ENCODE measurements at places on chromosomes 6 and 20.

GRCh38 chr6:98847779-98848538 is 13.6 kb downstream of the POU3F2 start:
- ATAC-seq: no peak

DNA sequence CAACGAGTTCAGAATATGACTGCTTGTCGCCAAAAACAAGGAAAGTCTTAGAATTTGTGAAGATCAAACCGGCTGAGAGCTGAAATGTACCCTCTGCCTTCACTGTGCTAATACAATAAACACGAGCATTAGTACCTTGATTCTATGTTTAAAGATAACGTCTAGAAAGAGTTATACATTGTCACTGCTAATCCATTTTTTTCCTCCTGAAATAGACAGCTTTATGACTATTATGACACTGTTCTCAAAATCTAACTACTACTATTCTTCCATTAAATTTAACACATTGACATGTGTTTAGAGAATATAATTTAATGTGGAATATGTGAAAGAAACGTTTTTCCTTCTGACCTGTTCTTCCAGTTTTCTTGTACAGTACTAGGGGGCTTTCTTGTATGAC is 204.8 kb downstream of the UST start:
- ATAC-seq: no peak

DNA sequence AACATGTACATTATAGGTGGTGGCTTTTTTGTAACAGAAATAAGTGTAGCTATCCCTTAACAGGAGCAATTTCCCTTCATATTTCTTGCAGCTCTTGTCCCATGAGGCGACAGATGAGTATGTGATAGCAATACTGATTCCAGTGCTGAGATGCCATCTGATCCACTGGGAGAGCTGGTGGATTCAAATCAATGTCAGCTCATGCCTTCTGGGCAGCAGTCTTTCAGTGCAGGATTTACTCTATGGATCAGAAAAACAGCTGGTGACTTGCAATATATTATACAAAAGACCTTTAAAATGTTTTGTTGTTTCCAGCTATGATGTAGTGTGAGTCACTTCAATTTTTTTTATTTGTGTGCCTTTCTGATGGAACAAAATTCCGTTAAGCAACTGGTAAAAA is 259.9 kb upstream of the SASH1 start:
- no peak for ATAC-seq

DNA sequence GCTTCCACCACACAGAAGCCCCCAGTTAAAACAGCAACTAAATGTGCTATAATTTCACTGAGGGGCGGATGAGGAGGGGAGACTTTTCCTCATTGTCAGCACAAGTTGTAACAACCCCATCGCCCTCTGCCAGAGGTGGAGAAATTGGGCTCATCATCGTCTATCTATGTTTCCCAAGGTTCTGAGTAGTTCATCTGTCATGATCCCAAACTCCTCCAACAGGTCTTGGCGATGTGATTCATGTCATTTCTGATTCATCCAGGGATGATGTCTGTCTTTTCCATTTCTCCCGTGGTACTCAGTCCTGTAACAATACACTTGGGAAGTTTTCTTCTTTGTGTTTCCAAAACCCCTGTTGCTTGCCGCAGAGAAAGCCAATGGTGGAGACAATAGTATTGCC is 51.0 kb downstream of the TFAP2A start:
- no peak for ATAC-seq

- ATAC-seq: no peak
Observed at GRCh38 chr6:55433446-55434130, 106.3 kb downstream of the GFRAL start.
